ENCODE measurements at places on chromosomes 7 and 10.

- no peak for DNase-seq
These were observed 203.3 kb downstream of the SDK1 start for GRCh38 chr7:3504384-3504783.

GRCh38 chr10:37057261-37057660 lies 68.1 kb upstream of the ANKRD30A start:
- DNase-seq = no peak

GRCh38 chr10:85924382-85925102 lies 442.1 kb downstream of the GRID1 start:
- DNase-seq = no peak

DNA sequence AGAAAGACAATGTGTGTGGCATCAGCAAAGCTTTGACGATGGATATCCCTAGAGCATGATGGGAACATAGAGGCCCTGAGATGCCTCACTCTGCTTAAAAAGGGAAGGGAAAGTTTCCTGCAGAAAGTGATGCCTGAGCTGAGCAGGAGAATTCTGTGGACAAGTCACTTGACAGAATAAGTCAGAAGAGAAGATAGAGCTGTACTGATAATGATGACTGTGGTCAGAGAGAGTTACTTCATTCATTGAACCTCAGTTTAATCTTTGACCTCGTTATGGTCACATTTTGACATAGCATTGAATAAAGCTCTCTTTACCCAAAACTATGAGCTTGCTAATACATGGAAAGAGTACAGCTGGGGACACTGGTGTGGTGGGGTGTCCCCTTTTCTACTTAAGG lies 7.6 kb downstream of the CUBN start:
- DNase-seq = no peak

DNA sequence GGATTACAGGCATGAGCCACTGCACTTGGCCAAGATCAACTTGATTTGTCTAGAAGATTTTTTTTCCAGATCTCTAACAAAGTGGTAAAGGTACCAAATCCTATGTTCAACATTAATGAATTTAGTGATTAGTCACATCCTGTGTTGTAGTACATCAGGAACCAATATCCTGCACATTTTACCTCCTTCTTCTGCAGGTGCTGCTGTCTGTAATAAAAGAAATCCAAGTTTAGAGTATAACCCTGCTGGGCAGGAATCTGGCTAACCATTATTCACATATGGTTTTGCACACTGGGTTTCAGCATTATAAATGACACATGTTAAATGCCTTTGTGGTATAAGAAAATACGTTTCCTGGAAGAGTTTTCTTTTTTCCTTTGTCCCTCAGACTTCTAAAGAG lies 10.8 kb downstream of the PARD3 start:
- peak; percentile 29 for DNase-seq

GRCh38 chr10:121928528-121928884 lies 675 bp upstream of the ATE1 start:
- DNase-seq = peak; percentile 43

GRCh38 chr7:134896073-134896472 lies 90.2 kb upstream of the AGBL3 start:
- no peak for DNase-seq

- DNase-seq = no peak
These were observed 166.6 kb downstream of the INHBA start for GRCh38 chr7:41536122-41536872.

- peak; percentile 94 for DNase-seq
These were observed 442.5 kb downstream of the KCNMA1 start for GRCh38 chr10:77195101-77195500.

DNA sequence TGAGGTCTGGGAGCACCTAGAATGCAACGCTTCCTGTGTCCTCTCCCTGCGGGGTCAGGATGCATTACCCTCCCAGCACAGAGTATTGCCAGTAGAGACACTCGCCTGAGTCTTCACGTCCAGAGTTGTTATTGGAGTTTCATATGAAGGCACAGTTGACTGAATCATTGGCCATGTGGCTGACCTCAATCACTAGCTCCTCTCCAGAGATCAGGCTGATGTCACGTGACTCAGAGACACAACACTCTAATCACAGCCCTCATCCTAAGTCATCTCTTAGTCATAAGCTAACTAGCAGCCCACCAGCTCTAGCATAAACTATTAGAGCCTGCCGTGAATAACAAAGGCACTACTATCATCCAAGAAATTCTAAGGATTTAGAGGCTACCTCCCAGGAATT lies 107.8 kb downstream of the HECW1 start:
- DNase-seq = peak; percentile 82

DNA sequence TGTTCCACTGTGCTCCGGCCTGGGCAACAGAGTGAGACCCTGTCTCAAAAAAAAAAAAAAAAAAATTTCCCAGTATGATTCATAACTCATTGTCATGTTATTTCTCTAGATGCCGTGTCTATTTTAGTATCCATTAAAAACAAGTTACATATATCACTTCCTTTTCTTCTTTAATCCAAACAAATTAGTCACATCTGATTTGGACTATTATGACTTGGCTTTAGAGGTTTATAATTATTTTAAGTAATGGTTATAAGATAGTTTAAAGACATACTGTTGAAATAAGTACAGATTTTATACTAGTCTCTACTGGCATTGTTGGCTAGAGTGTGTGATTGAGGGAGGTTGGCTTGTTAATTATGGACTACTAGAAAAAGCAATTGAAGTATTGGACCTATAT lies 53.3 kb downstream of the ZMYND11 start:
- DNase-seq = peak; percentile 73

DNA sequence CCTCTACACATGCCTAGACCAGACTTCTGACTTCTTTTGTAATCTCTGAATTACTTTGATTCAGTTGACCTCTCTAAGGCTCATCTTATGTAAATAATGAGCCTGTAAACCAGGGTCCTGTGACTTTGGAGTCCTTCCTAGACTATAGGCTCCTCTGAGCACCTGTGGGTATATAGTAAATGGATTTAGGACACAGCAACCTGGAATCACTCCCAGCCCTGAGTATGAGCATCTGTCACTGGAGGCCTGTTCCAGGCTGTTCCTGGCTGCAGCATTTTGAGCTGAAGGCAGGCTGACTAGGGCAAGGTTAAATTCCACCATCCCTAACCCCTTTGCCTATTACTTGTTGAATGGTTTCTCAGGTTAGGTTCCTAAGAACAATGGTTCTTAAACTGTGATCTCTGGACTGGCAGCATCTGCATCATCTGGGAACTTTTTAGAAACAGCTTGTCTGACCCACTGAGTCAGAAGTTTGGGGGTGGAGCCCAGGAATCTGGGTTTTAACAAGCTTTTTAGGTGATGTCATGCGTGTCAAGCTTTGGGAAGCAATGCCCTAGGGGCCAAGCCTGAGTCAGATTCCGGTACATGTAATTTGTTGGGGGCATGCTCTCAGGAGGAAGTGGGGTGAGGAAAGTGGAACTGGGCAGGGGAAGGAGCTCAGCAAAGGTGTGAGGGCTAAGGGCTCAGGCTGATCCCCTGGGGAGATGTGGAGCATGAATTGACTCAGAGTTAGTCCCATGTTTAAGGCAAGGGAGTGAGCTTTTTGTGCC lies 28.2 kb downstream of the MINDY4 start:
- peak; percentile 99 for DNase-seq

- DNase-seq = no peak
These were observed 1.5 kb downstream of the SLC25A13 start for GRCh38 chr7:96320442-96320841.

GRCh38 chr10:78664929-78665553 lies 403.7 kb upstream of the ZMIZ1 start:
- peak; percentile 40 for DNase-seq

DNA sequence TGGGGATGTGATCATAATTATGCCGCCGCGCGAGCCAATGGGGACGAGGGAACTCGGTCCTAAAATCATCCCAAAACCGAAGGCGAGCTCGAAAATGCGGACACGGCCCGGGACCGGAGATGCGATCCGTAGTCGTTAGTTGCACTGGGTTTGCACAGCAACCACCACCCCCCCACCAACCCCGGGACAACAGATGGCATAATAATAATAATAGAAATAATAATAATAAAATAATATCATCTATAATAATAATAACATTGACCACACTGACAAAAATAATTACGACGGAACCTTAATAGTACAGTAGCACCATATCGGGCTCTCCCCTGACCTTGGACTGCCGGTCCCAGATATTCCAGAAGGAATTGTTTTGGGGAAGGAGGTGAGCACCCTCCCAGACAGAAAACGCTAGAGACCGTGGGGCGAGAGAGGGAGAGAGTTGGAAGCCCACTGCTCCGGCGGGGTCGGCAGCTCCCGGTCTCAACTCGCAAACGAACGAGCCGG lies 1.1 kb upstream of the EMX2 start:
- no peak for DNase-seq

GRCh38 chr7:117907049-117907640 lies 33.9 kb upstream of the CTTNBP2 start:
- no peak for DNase-seq

GRCh38 chr10:110505130-110505770 lies 7.5 kb downstream of the DUSP5 start:
- DNase-seq = no peak

DNA sequence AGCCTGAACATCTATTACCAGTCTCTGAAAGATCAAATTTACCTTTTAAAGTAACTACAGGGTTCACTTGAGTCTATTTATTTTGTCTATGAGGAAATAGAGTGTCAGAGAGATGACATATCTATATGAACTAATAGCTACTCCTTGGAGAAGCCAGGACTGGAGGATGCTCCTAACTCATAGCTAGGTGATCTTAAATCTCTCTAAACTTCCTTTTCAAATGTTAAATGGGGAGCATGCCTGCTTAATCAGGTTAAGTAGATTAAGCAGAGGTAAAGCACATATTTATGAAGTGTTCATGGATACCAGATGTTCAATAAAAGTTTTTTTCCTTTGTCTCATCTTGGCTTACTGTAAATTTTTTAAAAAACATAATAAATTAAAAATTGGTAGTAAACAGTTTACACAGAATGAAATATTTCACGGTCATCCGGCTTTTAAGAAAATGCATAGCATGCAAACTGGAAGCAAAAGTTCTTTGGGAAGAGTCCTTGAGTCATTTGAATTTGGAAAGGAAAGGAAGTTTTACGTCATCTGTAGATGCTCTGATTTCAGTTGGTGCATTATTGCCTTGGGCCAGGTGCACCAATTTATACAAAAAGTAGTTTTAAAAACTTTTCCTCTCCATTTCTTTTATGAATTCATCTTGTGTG lies 155.1 kb downstream of the BICC1 start:
- no peak for DNase-seq

DNA sequence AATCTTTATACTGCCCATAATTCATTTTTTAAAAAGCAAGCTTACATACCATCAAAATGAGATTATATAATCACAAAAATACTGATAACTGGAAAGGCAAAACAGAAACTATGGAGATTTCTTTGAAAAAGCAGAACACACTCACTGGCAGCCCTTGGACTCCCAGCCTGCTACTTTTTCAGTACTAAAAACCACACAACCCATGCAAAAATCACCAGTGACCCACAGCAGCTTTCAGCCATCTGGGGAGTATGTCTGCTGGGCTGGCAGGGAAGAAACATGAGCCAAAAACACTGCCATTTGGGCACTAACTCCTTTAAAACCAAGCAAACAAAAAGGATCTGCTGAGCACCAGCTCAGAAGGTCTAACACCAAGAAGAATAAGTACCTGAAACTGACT lies 80.0 kb upstream of the DDC start:
- no peak for DNase-seq

- no peak for DNase-seq
These were observed 31.4 kb downstream of the STEAP1B start for GRCh38 chr7:22468609-22469008.

- no peak for DNase-seq
These were observed 825 bp downstream of the ADRB1 start for GRCh38 chr10:114044247-114045135.

- DNase-seq = no peak
These were observed 203.7 kb downstream of the SORCS1 start for GRCh38 chr10:106960812-106961211.

DNA sequence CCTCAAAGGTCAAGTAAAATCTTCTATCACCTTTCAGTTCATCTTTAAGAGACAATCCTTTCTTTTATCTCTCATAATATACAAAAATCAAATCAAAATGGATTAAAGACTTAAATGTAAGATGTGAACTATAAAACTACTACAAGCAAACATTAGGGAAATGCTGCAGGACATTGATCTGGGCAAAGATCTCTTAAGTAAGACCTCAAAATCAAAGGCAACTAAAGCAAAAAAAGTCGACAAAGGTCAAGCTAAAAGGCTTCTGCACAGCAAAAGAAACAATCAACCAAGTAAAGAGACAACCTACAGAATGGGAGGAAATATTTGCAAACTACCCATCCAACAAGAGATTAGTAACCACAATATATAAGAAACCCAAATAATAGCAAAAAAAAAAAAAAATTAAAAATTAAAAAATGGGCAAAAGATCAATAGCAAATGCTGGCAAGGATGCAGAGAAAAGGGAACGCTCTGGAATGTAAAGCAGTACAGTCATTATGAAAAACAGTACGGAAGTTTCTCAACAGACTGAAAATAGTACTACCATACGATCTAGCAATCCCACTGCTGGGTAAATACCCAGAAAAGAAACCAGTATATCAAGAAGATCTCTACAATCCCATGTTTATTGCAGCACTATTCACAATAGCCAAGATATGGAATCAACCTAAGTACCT lies 41.7 kb downstream of the TNPO3 start:
- no peak for DNase-seq

DNA sequence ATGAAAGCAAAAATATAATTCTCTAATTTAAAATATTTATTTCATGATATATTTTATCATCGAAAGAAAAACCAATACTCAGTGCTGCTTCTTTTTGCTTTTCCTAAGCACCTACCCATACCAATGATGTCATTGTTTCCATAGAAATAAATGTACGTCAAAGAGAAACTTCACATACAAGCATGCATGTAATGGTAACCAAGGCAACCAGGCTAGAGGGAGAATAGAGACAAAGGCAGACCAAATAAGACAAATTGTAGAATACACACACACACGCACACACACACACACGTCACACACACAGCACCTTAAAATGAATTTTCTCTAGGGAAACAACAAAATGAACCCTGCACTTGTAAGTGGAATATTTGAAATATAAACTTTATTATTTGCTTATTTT lies 75.5 kb downstream of the MACC1 start:
- DNase-seq = no peak

GRCh38 chr7:100884736-100885439 lies 4.6 kb downstream of the UFSP1 start:
- DNase-seq = no peak

- no peak for DNase-seq
These were observed 71.2 kb downstream of the SUGCT start for GRCh38 chr7:40205992-40206391.

DNA sequence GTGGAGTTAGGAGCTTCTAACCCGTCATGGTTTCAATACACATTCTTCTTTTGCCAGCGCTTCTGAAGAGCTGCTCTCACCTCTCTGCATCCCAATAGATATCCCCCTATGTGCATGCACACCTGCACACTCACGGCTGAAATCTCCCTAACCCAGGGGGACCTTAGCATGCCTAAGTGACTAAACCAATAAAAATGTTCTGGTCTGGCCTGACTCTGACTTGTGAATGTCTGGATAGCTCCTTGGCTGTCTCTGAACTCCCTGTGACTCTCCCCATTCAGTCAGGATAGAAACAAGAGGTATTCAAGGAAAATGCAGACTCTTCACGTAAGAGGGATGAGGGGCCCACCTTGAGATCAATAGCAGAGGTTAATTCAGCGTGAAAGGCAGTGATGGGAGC lies 22.4 kb downstream of the PRSS2 start:
- no peak for DNase-seq

- DNase-seq = no peak
These were observed 120.4 kb downstream of the EPDR1 start for GRCh38 chr7:38040831-38041230.

Data from ELR (cell line).